ENCODE measurements at places on chromosomes 16 and 17.

DNA sequence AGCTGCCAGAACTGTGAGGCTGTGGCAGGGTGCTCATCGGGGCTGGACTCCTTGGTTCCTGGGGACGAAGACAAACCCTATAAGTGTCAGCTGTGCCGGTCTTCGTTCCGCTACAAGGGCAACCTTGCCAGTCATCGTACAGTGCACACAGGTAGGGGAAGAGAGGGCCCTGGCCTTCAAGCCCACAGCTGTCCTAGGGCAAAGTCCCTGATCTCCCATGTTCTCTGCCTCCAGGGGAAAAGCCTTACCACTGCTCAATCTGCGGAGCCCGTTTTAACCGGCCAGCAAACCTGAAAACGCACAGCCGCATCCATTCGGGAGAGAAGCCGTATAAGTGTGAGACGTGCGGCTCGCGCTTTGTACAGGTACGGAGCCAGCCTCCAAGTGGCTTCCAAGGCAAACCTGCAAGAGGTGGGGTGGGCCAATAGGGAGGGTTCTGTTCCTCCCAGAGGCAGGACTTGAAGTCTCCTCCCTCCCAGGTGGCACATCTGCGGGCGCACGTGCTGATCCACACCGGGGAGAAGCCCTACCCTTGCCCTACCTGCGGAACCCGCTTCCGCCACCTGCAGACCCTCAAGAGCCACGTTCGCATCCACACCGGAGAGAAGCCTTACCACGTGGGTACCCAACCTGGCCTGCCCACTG lies 3.7 kb downstream of the BCL6B start:
- DNase-seq = no peak

DNA sequence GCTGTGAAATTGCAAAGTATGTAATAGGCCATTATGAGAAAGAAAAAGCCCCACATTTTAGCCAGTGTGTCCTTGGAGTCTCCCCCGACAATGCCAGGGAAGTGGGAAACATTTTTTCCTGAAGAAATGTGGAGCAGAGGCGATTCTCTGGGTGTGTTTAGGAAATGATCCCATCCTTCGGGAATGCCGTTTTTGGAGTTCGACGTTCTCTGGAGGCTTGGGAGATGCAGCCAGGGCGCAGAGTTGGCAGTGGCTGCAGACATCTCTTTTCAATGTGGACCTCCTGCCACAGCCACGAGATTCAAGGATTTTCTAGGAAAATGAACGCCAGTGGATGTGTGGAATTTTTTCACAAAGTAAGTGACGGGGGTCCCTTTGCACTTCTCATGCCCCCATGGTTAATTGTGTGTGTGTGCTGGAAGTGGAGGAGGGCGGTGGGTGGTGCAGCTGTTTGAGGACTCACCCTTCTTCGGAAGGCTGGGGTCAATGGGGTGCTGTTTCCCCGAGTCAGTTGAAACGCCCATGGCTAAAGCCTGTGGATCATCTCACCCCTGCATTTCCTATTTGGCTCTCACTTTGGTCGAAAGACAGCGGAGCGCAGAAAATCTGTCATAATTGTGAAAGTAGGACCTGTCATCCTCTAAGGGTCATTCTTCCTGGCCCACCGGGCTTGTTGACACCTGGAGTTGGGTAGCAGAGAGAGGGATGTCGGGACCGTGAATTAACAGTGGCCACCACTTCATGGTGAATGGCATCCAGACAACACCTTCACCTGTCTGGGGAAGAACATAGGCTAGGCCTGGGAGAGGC lies 73.2 kb downstream of the CMIP start:
- DNase-seq = no peak

DNA sequence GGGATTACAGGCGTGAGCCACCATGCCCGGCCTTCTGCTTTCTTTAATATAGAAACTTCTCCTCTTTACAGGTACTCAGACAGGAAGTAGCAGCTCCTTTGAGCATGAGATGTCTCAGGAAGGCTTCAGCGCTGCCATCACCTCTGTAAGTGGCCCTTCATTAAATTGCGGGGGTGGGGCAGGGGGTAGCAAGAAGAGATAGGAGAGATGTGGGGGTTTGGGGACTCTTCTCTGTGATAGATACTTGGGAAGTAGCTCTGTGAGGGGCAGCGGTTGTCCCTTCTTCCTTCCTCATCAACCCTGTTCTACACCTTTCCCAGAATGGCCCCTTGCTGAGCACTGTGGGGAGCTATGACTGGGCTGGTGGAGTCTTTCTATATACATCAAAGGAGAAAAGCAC lies 16.8 kb downstream of the ITGAM start:
- no peak for DNase-seq

DNA sequence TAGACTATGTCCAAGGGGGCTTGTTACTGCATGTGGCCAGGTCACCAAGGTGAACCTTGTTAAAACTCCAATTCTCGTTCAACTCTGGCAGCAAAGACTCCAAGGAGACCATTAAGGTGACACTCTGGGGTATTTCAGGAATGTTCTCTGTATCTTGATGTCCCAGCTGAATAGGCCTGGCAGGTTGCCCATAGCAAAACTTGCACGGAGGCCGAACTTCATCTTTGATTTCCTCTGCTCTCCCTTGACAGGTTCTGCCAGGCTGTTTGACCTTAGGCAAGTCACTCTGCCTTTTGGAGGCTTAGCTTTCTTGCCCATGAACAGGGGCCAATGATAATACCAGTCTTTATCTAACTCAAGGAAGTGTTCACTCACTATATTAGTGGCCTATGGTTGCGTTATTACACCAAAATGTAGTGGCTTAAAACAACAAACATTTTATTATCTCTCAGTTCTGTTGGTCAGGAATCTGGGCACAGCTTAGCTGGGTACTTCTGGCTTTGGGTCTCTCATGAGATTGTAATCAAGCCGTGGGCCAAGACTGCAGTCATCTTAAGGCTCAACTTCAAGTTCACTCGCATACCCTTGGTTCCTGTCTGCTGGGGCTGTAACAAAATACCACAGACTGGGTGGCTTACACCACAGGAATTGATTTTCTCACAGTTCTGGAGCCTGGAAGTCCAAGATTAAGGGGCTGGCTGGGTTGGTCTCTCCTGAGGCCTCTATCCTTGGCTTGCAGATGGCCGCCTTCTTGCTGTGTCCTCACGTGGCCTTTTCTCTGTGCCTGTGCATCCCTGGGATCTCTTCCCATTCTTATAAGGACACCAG lies 168.5 kb downstream of the UTP18 start:
- no peak for DNase-seq

- no peak for DNase-seq
Measured at GRCh38 chr17:80219763-80220053, 425 bp downstream of the SGSH start.
